ENCODE measurements at places on chromosomes 5 and 9.

DNA sequence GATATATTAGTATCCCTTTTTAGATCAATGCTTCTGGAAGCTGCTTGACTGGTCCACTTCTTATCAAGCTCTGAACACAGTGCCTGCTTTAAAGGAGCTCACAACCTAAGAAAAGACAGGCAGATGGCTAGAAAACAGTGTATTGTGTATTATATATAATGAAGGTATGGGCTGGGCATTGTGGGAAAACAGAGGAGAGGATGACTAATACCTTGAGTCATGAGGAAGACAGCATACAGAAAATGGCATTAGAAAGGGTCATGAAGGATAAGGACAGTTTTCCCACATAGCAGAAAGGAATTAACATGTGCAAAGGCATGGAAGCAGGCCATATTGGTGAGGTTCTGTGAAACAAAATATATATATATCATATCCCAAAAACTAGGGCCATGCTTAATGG is 309.6 kb downstream of the MLLT3 start:
- no peak for DNase-seq

DNA sequence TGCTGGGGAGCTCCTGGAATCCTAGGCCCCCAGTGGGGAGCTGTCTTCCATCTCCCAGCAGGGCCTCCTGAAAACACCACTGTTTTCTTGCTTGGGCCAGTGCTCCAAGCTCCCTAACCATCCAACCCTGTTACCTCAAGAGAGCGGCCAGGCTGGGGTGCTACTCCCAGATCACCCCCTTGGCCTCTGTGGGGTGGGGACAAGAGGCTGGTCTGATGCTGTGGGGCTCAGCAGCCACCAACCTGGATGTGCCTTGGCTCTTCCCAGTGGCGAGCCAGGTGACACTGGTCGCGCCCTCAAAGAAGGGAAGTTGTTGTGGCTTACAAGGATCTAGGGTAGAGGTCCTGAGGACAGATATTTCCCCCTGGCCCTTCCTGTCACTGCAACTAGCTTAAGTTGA is 49.0 kb downstream of the SECISBP2 start:
- DNase-seq = no peak

- DNase-seq = no peak
Measured at GRCh38 chr5:17077440-17078233, 139.8 kb upstream of the BASP1 start.

DNA sequence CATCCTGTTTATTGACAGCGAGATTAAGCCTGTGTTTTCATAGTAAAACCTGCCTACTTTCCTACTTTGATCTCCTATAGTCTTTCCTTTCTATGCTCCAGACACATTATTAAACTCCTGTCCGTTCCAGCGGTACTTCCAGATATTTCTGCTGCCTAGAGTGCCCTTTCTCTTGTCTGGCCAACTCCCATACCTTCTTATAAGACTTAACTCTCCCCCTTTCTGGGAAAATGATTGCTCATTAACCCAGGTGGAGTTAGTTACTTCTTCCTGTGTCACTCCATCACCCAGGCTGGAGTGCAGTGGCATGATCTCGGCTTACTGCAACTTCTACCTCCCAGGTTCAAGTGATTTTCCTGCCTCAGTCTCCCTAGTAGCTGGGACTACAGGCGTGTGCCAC is 33.1 kb downstream of the KDM4C start:
- no peak for DNase-seq

DNA sequence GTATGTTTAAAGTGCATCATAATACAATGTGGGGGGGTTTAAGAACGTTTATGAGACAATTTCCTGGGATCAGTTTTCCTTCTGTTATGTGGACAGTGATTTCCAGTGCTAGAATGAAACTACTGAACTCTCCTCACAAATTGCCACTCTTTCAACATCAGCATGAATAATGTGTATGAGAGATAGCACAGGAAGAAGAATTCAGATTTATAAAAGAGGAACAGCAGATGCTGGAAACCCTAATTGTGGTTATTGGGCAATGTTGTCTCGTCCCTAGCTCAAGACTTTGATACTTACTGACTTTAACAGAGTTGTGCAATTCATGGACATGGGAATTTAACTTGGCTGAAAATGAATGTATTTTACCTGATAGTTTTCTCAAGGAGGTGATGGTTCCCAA is 410.8 kb upstream of the MEF2C start:
- no peak for DNase-seq

DNA sequence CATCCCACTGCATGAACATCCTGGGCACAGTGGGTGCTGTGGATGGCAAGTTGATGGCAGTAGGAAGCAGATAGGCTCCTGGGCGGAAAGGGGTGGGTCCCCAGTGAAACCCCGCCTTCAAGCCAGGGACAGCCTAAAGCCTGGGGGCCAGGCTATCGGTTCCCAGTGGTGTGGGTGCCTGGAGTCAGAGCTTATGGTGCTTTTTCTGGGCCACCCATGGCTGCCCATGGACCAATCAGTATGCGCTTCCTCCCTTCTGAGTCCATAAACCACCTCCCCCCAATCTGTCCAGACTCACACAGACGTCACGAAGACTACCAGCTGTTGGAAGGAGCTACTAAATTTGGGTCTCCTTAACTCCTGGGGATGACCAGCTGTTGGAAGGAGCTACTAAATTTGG is 17.5 kb upstream of the ECPAS start:
- no peak for DNase-seq

DNA sequence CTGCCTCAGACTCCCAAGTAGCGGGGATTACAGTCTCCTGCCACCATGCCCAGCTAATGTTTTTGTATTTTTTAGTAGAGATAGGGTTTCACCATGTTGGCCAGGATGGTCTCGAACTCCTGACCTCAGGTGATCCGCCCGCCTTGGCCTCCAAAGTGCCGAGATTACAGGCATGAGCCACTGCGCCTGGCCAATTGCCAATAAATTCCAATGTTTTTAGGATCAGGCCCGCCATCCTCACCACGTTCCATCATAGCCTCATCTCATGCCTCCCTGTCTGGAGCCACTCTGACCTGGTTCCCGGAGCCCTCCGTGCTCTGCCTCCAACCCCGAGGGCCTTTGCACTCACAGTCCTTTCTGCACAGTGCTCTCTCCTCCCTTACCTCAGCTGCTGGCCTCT is 71.5 kb upstream of the RAPGEF1 start:
- no peak for DNase-seq

- no peak for DNase-seq
Measured at GRCh38 chr9:71096421-71097108, 24.9 kb downstream of the TRPM3 start.

GRCh38 chr5:101103874-101104273 is 200.8 kb upstream of the ST8SIA4 start:
- no peak for DNase-seq

DNA sequence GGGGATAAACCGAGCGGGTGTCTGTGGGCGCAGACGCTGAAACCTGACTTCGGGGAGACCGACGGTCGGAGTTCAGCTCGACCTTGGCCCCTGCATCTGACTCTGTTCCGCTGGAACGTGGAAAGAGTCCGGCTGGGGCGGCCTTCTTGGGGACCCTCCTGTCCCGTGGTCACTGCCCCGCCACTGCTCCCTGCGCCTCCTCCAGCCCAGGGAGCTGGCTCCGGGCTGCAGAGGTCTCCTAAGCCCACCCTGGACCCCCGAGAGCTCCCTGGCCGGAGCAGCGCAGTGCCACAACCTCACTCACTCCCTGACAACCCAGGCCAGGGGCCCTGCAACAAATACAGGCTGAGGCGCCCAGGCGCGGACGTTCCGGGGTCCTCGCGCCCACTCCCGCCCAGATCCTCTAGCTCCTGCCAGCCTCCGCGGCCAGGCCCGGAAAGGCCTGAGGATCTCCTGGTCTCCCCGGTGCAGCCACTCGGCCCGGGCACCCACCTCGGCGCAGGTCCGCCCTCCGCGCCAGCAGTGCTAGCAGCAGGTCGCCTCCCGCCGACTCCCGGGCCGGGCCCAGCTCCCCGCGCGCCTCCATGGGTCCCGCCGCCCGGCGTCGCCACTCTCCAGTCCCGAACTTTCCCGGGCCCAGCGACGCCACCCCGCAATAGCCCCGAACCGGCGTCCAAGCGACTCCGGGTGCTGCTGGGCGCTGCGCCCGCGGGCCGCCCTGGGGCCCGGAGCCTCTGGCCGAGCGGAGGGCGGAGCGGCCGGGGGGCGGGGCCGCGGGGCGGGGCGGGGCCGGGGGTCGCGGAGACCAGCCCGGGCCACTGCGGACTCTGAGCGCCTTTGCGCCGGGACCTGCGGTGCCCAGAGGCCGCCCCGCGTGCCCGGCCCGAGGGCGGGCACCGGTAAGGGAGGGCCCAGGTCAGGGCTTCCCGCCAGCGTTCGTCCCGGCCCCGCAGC is 2.2 kb downstream of the LHX3 start:
- DNase-seq = no peak

- no peak for DNase-seq
Measured at GRCh38 chr5:111255169-111255568, 31.0 kb downstream of the CAMK4 start.
